ENCODE measurements at places on chromosomes 11 and 22.

DNA sequence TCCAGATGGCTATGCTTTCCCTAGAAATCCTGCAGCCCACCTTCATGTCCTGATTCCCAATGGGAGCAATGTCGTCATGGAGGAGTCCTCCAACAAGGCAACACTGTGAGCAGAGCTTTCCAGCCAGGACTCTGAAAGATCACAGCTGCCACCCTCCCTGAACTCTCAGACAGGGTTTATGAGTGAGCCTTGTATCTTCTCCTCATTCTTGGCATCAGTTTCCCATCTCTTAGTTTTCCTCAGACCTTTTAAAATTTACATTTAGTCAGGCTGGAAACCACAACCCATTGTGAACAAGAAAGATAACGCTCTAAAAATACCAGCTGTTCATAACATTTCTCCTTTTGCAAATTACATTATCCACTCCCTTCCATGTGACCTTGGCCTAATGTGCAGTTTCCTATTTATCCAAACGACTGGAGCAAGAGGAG is 15.6 kb upstream of the LYVE1 start:
- DNase-seq: no peak

- no peak for DNase-seq
These were observed 7.8 kb downstream of the LDLRAD3 start for GRCh38 chr11:35951680-35952079.

- DNase-seq: no peak
These were observed 35.5 kb upstream of the RASSF10 start for GRCh38 chr11:12973528-12974181.

GRCh38 chr11:10302359-10302743 is 2.5 kb upstream of the ADM start:
- DNase-seq: no peak

DNA sequence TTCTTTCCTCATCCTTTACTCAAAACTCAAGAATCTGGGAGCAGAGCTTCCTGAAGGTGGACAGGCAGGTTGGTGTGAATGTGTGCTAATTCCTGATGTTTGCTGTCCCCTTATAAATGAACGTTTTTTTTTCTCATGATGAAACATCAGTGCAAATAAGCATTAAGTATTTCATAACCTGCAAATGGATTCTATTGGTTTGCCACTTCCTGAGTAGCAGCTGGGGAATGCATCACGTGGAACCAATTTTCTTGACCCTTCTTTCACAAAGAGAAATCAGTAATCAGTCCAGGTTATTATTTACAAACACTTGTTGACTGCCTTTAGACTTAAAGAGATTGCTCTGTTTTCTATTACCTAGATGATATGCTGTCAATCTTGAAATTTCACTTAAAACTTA is 40.1 kb upstream of the SCN3B start:
- no peak for DNase-seq

DNA sequence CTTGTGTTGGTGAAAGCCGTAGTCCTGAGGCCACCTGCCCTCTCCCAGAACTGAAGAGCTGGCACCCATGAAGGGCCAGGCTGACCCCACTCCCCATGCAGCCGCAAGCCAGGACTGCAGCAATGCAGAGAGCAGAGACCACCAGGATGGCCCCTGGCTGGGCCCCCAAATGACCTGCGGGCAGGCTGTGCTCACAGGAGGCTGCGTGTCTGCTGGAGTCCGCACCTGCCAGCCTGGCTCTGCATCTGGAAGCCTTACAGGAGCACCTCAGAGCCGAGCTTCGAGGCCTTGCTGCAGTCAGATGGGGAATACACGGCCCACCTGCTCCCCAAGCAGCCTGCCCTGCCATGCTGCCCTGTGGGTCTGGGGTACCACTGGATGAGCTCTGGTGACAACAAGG is 1336.8 kb downstream of the TBC1D22A start:
- no peak for DNase-seq

Data from CD4-positive, alpha-beta T cell treated with Interleukin-4 for 4 hours (primary cell).